ENCODE measurements at places on chromosomes 16 and 17.

GRCh38 chr16:85366031-85366763, 246.9 kb upstream of the GSE1 start:
- DNase-seq, result no peak

DNA sequence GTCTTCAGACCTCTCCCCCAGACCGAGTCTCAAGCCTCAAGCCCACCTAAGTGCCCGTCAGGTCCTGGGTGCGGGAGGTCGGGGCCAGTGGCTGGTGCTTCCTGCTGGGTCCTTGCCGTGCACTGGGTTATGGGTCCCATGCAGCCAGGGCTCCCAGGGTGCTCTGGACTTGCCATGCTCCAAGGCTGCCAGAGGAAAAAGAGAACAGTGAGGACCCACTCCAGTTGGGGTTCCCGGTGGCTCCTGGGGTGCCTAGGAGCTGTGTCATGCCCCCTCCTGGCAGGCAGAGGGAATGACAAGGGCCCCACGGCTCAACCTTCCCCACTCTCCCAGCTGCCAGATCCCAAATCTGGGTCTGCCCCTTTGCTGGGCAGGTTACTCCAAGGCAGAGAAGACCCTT, 3.8 kb downstream of the SNX20 start:
- DNase-seq, result no peak

- DNase-seq, result no peak
Observed at GRCh38 chr16:67847064-67847861, at the start of gene CENPT. TSS of gene CENPT (minus strand) at chr16:67847693. CDS start at chr16:67833859, 13,834 bp downstream.

GRCh38 chr16:78749745-78750268, 650.4 kb downstream of the WWOX start:
- DNase-seq, result no peak

DNA sequence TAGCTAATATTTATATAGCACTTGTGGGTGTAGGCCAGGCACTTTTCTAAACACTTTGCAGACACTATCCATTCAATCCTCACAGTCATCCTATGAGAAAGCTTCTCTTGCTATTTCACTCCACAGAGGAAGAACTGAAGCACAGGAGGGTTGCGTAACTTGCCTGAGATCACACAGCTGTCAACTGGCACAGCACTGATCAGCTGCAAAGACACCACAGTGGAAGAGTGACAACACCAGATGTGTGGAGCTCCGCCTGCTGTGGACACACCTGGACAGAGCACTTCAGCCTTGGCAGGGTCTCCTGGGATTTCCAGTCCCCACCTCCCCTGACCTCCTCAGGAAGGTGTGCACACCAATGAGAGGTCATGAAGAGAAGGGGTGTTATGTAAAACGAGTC, 13.3 kb upstream of the CNEP1R1 start:
- no peak for DNase-seq

All from SHP77 treated with DMSO at 0.1 percent for 48 hours (cell line).